ENCODE measurements at places on chromosomes 6 and 20. TPM values are rescaled to one million over a fixed set of nuclear protein-coding genes. Genes with fewer than 3 reads are reported as not detected.

The NTSR1 gene
- total RNA-seq = not detected

The DLL1 gene
- total RNA-seq = 2.9 TPM

The TGM2 gene
- total RNA-seq = 235 TPM

The TGM6 gene
- not detected for total RNA-seq

The CCM2L gene
- 4.0 TPM for total RNA-seq

The XKR7 gene
- not detected for total RNA-seq

The CAP2 gene
- 452 TPM for total RNA-seq

The GNAS gene
- total RNA-seq = 1,905 TPM

The RAET1L gene
- total RNA-seq = not detected

The RAD21L1 gene
- not detected for total RNA-seq

The SAPCD1 gene
- total RNA-seq = not detected

The LY6G5C gene
- 3.2 TPM for total RNA-seq

The SLC52A3 gene
- 0.86 TPM for total RNA-seq

The DDR1 gene
- total RNA-seq = 129 TPM

The NDRG3 gene
- 10.8 TPM for total RNA-seq

Data from psoas muscle (tissue), 8 donors.